ENCODE measurements at places on chromosomes 6 and 20.

DNA sequence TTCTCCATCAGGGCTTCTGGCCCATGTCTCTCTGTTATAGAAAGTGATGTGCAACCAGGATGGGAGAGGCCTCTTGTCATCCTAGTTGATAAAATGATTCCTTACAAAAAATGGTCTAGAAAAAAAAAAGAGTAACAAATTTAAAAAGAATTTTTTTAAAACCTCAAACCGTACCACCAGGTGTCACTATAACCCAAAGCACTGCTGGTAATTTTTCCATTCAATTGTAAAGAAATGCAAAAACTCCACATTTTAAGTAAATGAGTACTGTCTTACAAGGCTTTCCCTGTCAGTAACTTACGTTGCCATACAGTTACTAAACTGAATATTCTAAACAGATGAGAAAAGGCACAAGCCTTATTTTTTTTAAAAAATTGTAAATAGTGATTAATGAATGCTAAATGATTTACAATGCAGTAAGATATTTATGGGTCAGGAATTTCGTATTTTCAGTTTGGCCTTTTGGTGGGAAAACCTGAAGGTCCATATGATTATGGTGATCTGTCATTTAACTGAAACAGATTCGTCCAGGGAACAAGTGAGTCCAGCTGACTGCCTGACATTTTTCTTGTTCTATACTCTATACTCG, 95.4 kb downstream of the OGFRL1 start:
- DNase-seq, result no peak

GRCh38 chr20:51275826-51276225, 252.9 kb upstream of the KCNG1 start:
- no peak for DNase-seq

DNA sequence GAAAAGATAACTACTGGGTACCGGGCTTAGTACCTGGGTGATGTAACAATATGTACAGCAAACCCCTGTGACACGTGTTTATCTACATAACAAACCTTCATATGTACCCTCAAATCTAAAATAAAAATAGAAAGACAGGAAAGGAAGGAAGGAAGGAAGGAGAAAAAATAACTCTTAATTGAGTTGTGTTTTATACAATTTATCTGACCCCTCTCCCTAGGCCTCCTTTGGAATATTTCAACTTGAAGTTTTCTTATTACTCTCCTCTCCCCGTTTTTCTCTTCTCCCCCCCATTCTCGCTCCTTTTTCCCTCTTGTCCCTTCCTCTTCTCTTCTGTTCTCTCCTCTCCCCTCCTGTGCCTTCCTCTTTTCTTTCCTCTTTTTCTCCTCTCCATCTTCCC, 156.1 kb downstream of the F13A1 start:
- DNase-seq, result no peak

DNA sequence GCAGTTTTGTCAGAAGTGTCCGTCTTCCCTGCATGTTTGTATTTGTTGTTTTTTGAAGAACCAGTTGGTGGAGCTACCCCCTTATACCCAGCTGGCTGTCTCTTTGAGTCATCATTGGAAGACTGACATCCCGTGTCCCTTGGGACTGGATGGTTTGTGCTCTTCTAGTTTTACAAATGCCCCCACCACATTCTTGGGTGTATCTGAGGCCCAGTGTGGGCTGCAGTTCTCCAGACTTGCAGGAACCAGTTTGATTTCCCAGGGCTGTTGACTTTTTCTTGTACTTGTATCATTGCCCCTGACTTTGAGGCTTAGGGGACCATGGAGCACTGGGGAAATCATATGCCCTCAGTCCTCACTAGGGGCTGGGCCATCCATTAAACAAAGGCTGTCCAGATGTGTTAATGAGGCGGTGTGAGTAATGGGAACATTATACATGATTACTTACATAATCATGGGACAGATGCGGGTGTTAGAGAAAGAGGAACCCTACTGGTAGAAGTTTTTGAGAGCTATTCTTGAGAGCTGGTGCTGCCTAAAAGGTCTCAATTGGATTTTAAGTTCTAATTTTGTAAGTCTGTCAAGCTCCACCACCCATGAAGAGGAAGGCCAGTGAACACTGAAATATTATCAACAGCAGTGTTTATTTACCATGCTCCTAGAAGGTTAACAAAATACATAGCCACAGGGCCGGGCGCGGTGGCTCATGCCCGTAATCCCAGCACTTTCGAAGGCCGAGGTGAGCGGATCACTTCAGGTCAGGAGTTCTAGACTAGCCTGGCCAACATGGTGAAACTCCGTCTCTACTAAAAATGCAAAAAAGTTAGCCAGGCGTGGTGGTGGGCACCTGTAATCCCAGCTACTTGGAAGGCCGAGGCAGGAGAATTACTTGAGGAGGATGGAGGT, 8.5 kb downstream of the JARID2 start:
- no peak for DNase-seq

DNA sequence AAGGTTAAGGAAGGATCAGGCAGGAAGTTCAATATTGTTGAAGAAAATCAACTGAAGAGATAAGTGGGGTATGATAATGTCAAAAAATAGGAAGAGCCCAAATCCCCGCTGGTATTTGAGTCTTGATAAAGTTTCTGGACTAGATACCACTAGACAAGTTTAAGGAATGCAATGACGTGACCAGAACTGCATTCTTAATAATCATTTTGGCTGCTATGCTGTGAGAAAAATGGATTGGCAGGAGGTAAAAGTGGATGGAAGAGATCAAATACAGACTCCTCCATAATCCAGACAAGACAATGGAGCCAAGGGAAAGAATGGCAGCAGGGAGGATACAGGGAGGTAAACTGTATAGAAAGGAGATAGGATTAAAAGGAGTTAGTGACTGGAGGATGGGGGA, 128.2 kb downstream of the COL12A1 start:
- DNase-seq, result no peak

GRCh38 chr6:5160206-5160605, 75.1 kb downstream of the PPP1R3G start:
- no peak for DNase-seq

GRCh38 chr6:170235391-170236125, 55.3 kb downstream of the DLL1 start:
- no peak for DNase-seq

DNA sequence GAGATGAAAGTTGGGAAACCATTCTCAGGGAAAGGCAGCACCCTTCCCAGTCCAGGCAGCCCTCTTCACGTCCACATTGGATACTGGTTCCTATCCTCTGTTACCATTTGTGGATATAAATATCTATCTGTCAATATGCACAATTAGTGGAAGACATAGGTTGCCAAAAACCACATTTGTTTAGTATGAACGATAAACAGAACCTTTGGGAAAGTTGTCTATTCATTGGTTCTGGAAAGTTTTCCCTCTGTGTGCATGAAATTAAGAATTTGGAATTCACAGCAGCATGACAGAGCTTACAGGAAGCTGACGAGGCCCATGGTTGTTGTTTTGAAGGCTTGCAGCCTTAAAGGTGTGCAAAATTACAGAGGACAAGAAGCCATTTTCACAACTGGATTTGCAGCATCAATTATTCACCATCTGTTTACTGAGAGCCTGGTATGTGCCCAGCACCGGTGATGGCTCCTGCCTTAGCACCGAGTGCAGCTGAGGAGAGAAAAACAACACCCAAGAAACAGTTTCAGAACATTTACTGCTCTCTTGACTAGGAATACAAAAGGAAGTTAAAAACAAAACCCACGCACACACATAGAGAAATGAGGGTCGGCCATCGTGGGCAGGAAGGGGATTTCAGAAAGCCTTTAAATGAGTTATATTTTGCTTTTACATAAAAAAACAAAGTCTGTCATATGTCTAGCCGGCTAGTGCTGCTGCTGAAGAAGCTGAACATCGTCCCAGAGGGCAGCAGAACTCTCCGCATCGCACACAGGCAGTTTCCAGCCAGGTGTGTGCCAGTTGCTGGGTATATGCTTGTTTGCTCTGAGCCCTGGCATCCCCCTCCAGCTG, 319.6 kb downstream of the FARS2 start:
- DNase-seq, result no peak
